ENCODE measurements at places on chromosomes 7 and 10.
A peak's percentile ranks its signal among the peaks of the same experiment; 100 is the strongest.

DNA sequence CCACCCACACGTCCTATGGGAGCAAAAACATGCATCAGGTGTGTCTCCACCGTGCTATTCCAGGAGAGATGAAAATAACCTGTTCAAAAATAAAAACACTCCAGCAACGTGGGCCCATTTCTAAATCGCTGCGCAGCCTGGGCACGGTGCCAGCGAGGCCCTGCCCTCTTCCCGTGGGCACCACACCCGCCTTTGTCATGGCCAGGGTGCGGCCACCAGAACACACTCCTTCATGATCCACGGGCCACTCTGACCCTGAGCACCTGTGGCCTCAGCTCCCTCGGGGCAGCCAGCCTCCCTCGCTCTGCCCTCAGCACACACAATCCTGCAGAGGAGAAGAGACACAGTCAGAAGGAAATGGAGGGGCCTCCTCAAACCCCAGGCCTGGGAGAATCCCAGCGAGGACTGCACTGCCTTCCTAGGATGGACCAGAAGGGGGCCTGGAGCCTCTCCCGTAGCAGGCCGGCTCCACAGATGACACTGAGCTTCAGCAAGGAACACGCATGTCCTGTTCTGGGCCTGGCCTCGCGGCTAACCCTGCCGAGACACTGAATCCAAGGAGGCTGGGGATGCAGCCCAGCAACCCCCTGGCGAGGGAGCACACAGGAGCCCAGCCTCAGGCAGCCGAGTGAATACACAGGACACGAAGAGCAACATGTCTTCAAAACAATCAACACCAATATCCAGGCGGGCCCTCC lies 169.0 kb downstream of the MAD1L1 start:
- DNase-seq, result no peak

GRCh38 chr7:70237831-70238575 lies 639.7 kb downstream of the AUTS2 start:
- no peak for DNase-seq

DNA sequence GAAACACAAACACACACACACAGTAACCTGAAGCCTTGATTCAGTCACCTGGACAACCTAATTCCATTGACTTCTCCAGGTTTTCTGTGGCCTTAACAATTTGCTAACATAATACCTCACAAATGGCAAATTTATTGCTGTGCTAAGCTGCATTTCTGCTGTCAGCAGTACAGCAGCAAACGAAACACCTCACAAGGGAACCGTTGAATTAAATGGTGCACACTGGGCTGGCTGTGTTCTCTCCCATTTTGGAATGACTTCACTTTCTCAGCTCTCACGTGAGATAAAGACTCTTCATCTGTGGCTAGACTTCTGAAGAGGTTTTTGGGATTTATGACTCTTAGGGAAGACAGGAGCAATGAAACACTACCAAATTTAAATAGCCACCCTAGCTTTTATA lies 152.5 kb downstream of the GPR158 start:
- DNase-seq, result no peak

- DNase-seq, result no peak
These were observed 95.9 kb upstream of the HDAC9 start for GRCh38 chr7:18399436-18400235.

DNA sequence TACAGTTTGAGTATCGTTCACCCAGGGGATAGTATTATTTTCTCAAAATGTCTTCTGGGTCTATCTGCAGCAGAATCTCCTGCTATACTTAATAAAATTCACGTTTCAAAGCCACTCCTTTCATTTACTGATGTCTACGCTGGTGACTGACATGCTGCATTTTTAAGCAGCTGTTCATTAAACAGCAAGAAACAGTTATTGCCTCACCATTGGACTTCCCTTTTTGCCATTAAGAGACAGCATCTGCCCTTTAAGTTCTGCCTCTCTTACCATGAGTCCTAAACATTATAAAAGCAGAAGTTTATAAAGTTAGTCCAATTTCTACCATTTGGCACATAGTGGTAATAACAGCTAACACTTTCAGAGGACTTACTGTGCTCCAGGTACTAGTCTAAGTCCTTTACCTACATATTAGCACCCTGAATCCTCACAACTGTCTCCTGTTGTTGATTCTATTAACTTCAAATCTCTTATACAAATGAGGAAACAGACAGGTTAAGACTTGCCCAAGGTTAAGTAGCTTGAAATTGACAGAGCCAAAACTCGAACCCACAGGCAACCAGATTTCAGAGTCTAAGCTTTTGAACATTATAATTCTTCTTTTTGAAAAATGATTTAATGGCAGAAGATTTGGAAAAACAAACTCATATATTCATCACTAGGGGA lies 169.5 kb downstream of the SNX13 start:
- peak; percentile 95 for DNase-seq

DNA sequence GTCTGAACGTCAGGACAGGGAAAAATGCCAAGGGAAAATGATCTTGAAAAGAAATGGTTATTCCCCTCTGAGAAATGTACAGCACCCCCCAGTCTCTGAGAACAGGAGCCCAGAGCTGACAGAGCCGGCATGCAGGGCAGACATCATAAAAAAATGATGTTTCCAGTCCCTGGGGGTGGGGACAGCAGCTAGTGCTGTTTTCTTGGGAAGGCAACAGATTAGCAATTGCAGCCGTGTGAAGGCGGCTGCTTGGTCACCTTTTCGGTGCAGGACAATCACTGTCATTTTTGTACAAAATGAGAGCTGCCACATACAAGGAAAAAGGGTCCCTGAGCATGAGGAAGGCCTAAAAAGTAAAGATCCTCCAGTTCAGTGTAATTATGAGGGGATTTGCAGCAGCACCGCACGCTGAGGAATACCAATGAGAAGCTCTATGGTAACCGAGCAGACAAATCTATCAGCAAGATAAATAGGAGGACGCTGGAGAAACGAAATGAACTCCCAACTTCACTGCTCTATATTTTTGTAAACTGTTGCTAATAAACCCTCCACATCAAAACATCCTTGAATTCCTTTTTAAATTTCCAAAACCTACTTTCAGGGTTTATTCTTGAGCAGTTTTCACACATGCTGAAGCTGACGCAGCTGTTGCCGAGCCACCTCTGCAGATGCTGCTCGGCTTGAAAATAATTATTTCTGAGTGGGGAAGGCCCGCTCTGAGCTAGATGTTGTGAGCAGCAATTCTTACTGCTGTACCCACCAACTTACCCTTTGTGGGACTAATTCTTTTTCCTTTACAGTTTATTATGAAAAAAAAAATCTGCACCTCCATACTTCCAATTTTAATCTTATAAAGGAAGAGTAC lies 98.2 kb upstream of the NEBL start:
- no peak for DNase-seq

DNA sequence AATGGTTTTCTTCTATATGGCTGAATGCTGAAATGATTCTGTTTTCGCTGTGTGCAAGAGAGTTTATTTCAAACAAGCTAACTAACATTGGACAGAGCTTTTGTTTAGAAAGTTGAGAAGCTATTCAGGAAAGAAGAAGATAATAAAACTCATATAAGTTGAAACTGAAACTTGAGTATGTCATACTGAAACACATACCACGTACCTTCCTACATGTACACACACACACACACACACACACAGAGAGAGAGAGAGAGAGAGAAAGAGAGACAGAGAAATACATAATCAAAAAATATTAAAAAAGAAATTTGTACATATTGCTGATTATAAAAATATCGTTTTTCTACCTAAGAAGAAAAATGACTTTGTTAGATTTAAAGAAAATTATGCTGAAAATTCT lies 561.9 kb upstream of the KCND2 start:
- no peak for DNase-seq

DNA sequence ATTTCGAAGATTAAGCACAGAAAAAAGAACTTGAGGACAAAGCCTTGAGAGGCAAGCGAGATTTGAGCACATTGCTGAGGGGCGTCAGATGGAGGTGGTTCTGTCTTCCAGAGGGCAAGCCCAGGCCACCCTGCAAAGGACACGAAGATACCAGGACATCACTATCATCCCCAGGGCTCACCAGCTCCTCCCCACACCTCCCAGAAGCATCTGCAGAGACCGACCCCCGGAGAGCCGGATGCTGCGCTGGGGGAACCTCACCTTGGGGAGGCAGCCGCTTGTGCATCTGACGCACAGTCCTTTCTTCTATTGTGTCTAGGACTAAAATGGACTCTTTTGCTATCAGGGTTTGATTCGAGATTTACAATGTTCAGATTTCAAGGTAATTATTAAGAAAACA lies 259.7 kb downstream of the DNAJB6 start:
- DNase-seq, result no peak

DNA sequence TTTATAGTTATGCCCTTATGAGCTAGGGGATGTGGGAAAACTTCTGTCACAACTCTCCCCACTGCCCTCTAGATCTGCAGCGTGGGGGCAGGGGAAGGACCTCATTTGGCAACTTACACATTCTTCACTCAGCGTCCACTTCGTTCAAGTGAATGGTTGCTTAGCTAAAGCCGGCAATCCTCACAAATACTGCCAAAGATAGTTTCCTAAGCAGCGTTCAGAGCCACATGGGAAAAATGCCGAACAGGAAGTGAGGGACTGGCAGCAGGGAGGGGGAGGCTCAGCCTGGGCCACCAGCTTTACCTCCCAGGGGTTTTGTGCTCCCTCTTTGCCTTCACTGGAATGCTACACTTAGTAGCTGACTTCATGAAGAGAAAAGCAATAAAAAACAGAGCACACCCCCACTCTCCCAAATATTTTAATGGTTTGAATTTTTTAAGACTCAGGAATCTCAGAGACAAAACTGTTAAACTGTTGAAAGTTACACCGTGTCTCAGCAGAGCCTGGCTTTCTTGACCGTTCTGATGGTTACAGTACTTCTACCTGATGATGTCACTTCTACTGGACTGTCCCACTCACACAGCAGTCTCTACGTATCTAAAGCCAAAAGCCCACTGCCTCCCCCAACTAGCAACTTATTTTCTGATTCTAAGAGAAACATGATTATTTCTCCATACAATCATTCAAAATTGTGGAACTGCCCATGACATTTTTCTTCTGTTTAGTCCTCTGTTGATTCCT lies 10.4 kb downstream of the GRM3 start:
- no peak for DNase-seq

All from NB4 (cell line).